ENCODE measurements at places on chromosomes 5 and 9.

DNA sequence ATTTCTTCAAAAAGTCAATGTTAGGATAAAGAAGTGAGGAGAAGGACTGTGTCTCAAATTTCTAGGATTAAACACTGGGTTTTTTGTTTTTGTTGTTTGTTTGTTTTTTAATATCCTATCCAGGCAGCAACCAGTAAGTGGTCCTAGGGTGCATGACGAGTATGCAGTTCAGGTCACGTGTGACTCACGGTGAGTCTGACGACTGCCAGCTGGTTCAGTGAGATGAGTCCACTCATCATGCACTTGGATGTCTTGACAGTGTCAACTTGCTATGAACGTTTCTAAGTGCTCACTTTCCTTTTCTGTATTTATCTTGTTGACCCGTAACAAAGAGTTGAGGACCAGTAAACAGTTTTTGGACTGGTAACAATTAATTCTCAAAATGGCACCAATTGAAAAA is 32.7 kb downstream of the ATG10 start:
- no peak for DNase-seq

DNA sequence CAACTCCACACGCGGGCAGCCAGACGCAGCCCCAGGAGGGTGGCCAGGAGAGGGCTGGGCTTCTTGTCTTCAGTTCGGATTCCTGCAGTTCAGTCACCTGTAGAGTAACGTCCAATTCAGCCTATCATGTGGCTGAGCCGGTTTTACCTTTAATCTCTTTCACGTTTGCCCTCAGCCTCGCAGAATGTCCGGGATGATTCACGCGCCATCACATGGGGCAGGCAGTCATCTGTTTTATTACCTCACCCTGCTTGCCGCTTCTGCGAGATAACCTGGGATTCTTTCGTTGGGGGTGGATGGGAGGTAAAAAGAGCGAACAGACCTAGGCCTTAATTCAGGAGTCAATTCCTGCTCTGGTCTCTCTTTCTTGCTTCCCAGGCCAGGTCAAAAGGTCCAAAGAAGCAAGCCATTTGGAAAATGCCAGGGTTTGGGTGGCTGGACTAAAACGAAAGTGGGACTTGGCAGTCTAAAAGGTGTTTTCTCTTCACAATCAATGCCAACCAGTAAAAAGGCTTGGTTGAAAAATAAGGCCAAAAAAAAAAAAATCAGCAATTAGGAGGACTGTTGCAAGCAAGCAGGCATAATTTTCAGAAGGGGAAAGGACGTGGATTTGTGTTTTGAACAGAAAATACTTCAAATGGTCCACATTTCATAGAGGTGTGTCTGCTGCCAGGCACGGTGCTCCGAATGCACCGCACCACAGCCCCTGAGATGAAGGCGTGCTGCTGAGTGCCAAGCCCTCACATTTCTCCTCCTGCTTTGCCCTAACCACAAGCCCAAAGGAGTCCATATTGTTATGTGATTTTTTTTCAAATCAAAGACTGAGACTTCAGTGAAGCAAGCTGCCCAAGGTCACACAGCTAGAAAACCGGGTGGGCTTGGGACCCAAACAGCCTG is 2.8 kb upstream of the WWC1 start:
- no peak for DNase-seq

GRCh38 chr9:87077986-87078385 is 130.7 kb upstream of the GAS1 start:
- DNase-seq = no peak

DNA sequence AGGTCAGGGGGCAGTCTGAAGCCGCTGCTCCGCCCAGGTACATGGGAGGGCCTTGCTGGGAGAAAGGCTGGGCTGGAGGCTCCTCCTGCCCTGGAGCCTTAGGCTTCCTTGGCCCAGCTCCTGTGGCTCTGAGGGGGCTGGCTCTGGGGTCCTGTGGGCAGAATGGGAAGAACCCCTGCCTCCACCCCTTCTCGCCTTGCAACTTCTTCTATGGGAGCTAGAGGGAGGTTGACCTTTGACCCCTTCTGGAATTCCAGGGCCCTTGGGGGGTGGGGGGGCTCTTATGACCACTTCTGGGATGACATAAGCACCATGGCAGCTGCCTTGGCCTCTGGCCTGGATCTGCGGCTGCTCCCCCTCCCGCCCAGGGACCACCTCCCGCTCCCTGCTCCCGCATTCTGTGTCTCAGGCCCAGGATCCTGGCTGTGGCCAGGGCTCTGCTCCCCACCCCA is 32.2 kb downstream of the IER5L start:
- no peak for DNase-seq

GRCh38 chr5:87916320-87916719 is 352.3 kb downstream of the TMEM161B start:
- DNase-seq = no peak

DNA sequence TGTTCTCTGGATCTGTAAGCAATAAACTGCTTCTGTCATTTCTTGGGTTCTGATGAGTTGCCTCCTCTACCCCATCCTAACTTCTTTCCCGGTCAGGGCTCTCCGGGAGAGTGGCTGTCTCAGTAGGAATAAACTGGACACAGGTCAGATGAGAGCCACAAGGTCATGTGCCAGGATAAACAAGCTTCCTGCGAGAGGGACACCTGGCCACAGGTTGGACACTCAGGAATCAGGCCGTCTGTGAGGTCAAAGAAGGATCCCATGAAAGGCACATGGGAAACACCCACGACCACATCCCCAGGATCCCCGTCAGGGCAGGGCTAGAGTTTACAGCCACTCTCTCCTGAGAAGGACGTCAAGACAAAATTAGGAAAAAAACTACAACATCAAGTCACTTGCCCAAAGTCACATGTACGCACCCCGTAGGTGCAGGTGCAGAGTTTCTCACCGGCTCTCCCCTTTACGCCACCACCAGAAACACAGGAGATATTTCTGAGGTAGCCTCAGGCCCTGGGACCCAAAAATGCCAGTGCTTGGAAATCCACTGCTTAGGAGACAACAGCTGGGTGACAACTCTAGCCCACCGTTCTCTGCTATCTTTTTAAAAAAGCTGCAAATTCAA is 28.7 kb downstream of the CCT5 start:
- no peak for DNase-seq

DNA sequence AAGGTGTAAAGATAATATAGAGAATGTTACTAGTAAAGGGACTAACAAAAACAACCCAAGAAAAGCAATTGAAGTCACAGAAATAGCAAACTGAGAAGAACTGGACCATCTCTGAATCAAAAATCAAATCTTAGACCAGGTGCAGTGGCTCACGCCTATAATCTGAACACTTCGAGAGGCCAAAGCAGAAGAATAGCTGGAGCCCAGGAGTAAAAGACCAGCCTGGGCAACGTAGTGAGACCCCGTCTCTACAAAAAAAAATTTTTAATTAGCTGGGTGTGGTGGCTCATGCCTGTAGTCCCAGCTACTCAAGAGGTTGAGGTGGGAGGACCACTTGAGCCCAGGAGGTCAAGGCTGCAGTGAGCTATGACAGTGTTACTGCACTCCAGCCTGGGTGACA is 27.3 kb downstream of the WNT8A start:
- no peak for DNase-seq

DNA sequence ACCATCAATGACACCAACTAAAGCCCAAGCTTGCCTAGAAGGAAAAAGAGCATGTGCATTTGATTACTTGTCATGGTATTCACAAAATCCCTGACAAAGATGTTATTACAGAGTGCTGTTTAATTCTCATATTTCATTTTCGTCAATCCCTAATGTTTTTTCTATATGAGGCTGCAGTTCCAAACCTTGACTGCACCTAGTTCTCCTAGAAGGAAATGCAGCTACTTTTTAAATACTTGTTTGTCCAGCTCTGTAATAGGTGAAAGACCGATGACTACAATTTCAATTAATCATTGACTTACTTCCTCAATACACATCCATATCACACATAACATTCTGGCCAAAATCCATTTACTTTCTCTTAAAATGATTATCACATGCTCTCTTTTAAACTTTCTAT is 28.1 kb downstream of the CEMIP2 start:
- no peak for DNase-seq

DNA sequence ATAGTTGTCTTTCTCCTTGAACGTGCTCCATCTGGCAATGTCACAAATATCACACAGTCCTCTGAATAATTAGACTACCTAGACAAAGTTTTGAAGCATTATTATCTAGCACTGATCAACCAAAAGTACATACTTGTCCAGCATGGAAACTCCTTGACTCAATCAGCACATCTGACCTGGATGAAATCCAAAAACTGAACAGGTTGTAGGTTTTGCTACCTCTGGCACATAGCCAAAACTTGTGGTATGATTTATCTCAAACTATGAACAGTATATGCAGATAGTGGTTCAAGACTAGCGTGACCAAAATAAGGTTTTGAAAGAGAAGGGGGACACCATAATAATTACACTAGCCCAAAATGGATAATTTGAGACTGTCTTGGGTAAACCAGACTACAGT is 158.1 kb downstream of the ARRDC3 start:
- DNase-seq = no peak

GRCh38 chr9:86713470-86713869 is 233.8 kb downstream of the GAS1 start:
- no peak for DNase-seq

GRCh38 chr5:177392765-177393164 is 7.7 kb downstream of the PFN3 start:
- no peak for DNase-seq

Measured in GM12891 (cell line).